Endothelial cell of umbilical vein (primary cell): ENCODE measurements at places on chromosomes 7 and 10. TPM values are rescaled to one million over a fixed set of nuclear protein-coding genes. Genes with fewer than 3 reads are reported as not detected.

- no peak overlapping the region for H3K4me3 ChIP-seq
- H3K27ac ChIP-seq, result no peak overlapping the region
- H3K4me1 ChIP-seq, result no peaks in the 10 kb centered on the region
Observed at GRCh38 chr10:639751-640672, 49.5 kb downstream of the DIP2C start.

- H3K27me3 ChIP-seq, result no peaks in the 10 kb centered on the region
- H3K27ac ChIP-seq, result no peak overlapping the region
- no peak for DNase-seq
- no peak overlapping the region for H3K4me3 ChIP-seq
Observed at GRCh38 chr7:45028920-45029344, 28.9 kb downstream of the CCM2 start.

DNA sequence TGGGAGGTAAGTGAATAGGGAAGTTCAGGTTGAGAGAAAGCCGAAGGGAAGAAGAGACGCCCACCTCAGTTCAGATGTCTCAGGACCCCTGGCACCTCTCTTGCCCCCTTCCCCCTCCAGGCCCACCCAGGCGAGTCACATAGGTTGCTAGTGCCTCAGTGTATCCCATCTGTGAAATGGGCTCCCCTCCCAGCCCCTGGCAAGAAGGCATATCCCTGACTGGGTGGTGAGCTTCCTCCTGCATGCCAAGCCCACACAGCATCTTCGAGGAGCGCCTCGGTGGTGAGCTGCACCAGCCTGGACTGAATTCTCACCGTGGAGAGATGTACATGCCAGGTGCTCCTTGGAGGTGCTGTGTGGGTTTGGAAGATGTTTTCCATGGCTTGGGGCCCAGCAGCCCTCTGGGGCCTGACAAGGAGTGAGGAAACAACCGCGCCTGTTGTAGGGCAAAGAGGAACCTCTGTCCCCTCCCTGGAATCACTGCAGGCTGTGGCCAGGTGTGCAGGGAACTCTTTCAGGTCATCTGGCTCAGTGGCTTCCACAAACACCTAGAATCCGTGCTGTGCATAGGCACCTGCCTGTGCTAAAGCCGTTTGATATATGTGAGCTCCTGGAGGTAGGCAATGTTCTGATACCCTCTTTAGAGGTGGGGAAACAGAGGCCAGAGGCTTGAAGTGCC, 45.1 kb downstream of the UNC5B start:
- H3K4me1 ChIP-seq, result peaks cover 24% of the 10 kb centered on the region

GRCh38 chr7:134894928-134895327, 91.4 kb upstream of the AGBL3 start:
- peaks cover 11% of the 10 kb centered on the region for H3K36me3 ChIP-seq
- H3K4me3 ChIP-seq, result no peak overlapping the region
- no peak for DNase-seq
- no peak overlapping the region for H3K27ac ChIP-seq
- peaks cover 6% of the 10 kb centered on the region for H3K4me1 ChIP-seq

SLF2 gene
- total RNA-seq, result 28.0 and 35.5 TPM in 2 replicates

- no peaks in the 10 kb centered on the region for H3K27me3 ChIP-seq
- H3K36me3 ChIP-seq, result no peaks in the 10 kb centered on the region
- H3K4me3 ChIP-seq, result no peak overlapping the region
Observed at GRCh38 chr7:1083729-1084657, 3.9 kb upstream of the GPER1 start.

DNA sequence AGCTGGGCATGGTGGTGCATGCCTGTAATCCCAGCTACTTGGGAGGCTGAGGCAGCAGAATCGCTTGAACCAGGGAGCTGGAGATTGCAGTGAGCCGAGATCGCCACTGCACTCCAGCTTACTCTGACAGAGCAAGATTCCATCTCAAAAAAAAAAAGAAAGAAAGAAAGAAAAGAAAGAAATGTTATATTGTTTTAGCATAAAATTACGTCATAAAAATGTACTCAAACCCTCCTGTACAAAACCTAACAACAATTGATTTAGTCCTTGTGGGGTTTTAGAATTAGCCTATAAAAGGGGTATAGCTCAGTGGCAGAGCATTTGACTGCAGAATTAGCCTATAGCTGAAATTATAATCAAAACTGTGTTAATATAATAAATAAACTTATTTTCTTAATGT, 27.9 kb downstream of the PIK3AP1 start:
- H3K4me1 ChIP-seq, result no peaks in the 10 kb centered on the region
- no peak for DNase-seq
- no peaks in the 10 kb centered on the region for H3K27me3 ChIP-seq
- H3K4me3 ChIP-seq, result no peak overlapping the region

- no peak for DNase-seq
- no peaks in the 10 kb centered on the region for H3K27me3 ChIP-seq
- H3K27ac ChIP-seq, result no peak overlapping the region
Observed at GRCh38 chr10:126959906-126960685, 54.9 kb downstream of the DOCK1 start.

ODAD2 gene
- total RNA-seq, result 4.4 and 7.8 TPM in 2 replicates

GRCh38 chr7:143877098-143877497, 24.9 kb downstream of the TCAF1 start:
- no peak overlapping the region for H3K4me3 ChIP-seq
- peaks cover 7% of the 10 kb centered on the region for H3K36me3 ChIP-seq
- no peaks in the 10 kb centered on the region for H3K4me1 ChIP-seq
- H3K27me3 ChIP-seq, result no peaks in the 10 kb centered on the region

CRTAC1 gene
- total RNA-seq, result 0.72 and 3.0 TPM in 2 replicates

- no peak overlapping the region for H3K4me3 ChIP-seq
- H3K36me3 ChIP-seq, result no peaks in the 10 kb centered on the region
- no peak overlapping the region for H3K27ac ChIP-seq
- no peak for DNase-seq
- H3K4me1 ChIP-seq, result peaks cover 27% of the 10 kb centered on the region
Observed at GRCh38 chr10:85638797-85639196, 727.8 kb downstream of the GRID1 start.

- H3K4me3 ChIP-seq, result no peak overlapping the region
- no peak for DNase-seq
- H3K36me3 ChIP-seq, result no peaks in the 10 kb centered on the region
- H3K4me1 ChIP-seq, result no peaks in the 10 kb centered on the region
Observed at GRCh38 chr10:10910634-10911033, 107.0 kb upstream of the CELF2 start.

TAS2R4 gene
- total RNA-seq, result 0.88 and 1.4 TPM in 2 replicates

NEURL1 gene
- total RNA-seq, result 0.22 and 0.30 TPM in 2 replicates

DNA sequence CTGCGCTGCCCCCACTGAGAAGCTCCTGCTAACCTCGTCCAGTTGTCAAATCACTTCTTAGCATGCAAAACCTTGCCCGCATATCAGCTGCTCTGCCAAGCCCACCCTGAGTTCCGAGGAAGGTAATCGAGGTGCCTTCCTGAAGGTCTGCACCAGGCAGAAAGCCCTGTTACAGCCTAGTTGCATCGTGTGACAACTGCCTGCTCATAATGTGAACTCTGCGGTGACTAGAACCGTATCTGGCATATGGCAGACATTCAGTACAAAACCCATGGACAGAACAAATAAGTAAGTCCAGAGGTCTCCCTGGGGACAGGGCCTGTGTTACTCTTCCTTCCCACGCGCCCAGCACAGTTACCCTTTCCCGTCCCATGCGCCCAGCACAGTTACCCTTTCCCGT, 394.3 kb downstream of the DNAJB6 start:
- H3K4me1 ChIP-seq, result no peaks in the 10 kb centered on the region
- DNase-seq, result no peak
- no peaks in the 10 kb centered on the region for H3K27me3 ChIP-seq
- no peak overlapping the region for H3K27ac ChIP-seq
- no peaks in the 10 kb centered on the region for H3K36me3 ChIP-seq

ZNF92 gene
- total RNA-seq, result 8.9 and 9.2 TPM in 2 replicates

- H3K4me1 ChIP-seq, result no peaks in the 10 kb centered on the region
- H3K36me3 ChIP-seq, result no peaks in the 10 kb centered on the region
- no peak for DNase-seq
- H3K27ac ChIP-seq, result no peak overlapping the region
- no peak overlapping the region for H3K4me3 ChIP-seq
Observed at GRCh38 chr7:53048638-53049037, 13.2 kb downstream of the POM121L12 start.

TRIM50 gene
- not detected in 2 replicates for total RNA-seq

DNA sequence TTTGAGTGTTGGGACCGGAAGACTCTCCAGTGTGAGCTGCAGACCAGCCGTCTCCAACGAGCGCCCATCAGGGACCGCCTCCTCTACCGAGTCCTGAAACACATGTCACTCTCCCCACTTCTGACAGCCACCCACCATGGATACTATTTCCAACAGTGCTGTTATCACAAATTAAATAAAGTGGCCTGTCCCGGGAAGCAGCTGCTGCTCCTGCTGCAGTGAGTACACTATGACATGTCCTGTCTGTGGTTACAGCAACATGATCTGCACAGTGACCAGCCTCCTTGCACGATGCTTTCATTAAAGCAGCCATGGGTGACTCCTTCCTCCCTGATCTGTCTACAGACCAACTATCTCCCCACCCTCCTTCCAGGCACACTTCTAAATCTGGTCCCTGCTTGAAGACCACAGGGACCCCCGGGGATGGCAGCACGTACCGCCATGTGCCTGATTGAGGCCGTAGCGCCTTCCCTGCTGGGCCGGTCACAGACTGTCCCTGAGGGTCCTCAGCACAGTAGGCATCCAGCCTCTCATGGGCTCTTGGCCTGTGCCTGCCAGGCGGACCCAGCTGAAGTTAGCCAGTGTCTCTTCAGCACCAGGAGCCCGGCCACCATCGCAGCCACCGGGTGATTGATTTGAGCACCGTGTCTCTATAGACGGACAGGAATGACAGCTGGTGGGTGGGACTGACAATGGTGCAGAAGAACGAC, 58.8 kb downstream of the TCERG1L start:
- H3K27ac ChIP-seq, result no peak overlapping the region
- no peaks in the 10 kb centered on the region for H3K4me1 ChIP-seq
- H3K36me3 ChIP-seq, result no peaks in the 10 kb centered on the region
- H3K4me3 ChIP-seq, result no peak overlapping the region

DNA sequence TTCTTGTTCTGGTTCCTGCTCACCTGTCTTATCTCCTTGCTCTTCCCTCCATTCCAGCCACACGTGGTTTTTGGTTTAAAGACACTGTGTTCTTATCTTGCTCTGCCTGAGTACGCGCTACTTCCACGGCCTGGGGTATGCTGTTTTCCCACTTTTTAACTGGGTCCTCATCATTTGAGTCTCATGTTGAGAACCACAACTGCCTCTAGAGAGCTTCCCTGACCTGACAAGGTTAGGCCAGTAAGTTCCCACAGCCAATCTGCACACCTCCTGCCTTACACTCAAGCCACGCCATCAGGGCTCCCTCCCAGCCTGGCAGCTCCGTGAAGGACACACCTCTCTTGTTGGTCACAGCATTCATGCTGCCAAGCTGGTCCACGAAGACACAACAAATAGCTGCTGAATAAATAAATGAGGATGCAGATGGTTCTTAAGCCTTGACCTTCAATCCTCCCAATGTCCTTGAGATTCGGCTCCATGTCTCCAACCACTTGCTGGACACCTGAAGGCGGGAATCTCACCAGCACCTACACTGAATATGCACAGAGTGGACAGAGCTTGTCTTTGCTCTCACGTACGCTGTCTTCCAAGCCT, 201.7 kb upstream of the KLF14 start:
- no peaks in the 10 kb centered on the region for H3K27me3 ChIP-seq
- no peak for DNase-seq
- no peaks in the 10 kb centered on the region for H3K4me1 ChIP-seq
- H3K36me3 ChIP-seq, result no peaks in the 10 kb centered on the region
- no peak overlapping the region for H3K4me3 ChIP-seq

GRCh38 chr10:30818010-30818660, 188.6 kb upstream of the LYZL2 start:
- no peaks in the 10 kb centered on the region for H3K36me3 ChIP-seq
- no peak overlapping the region for H3K4me3 ChIP-seq
- H3K27me3 ChIP-seq, result no peaks in the 10 kb centered on the region
- peaks cover 69% of the 10 kb centered on the region for H3K4me1 ChIP-seq

C7orf57 gene
- total RNA-seq, result not detected in 2 replicates

DNA sequence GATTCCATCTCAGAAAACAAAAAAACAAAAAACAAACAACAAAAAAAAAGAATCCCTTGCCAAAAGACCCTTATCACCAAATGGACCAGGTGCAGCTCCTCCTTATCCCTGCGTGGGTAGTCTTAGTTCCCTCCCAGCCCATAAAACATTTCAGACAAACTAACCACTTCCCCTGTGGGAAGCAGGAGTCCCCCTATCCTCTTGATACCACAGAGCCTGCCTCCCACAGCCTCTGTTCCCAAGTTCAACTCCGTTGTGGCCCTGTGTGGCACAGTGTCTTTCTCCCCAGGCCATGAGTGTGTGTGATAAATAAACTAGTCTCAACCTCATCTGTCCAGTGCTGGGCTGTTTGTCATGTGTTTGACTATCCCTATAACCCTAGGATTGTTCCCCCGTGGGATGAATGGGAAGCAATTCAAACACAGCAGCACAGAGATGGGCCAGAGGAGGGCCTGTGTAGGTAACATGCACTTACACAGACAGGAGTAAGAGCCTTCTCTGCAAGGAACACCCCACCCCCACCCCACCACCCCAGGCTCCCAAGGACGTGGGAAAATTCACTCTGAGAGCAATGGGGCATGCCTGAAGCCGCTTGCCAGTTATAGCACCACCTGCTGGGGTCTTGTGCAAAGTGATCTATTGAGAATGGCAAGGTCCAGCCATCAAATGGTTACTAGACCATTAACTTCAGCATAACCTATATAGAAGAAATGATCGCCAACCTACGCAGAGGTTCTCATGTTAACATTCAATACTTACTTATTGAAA, 147.1 kb upstream of the GHITM start:
- no peaks in the 10 kb centered on the region for H3K27me3 ChIP-seq
- no peaks in the 10 kb centered on the region for H3K4me1 ChIP-seq
- H3K36me3 ChIP-seq, result no peaks in the 10 kb centered on the region
- DNase-seq, result peak; percentile 30
- H3K27ac ChIP-seq, result no peak overlapping the region
- H3K4me3 ChIP-seq, result no peak overlapping the region

LYZL2 gene
- not detected in 2 replicates for total RNA-seq

GRCh38 chr7:27164367-27165088, 809 bp downstream of the HOXA9 start:
- H3K4me1 ChIP-seq, result peaks cover 39% of the 10 kb centered on the region
- no peak for DNase-seq
- peak overlapping the region; percentile 91 for H3K27ac ChIP-seq

- no peaks in the 10 kb centered on the region for H3K4me1 ChIP-seq
- DNase-seq, result no peak
- H3K27ac ChIP-seq, result no peak overlapping the region
- no peak overlapping the region for H3K4me3 ChIP-seq
Observed at GRCh38 chr7:81937091-81937490, 167.2 kb upstream of the HGF start.

DKK1 gene
- total RNA-seq, result 184 and 200 TPM in 2 replicates
